T-helper 1 cell treated with Interleukin-12 subunit alpha and Interleukin-12 subunit beta and Interleukin-4 antibody, amounts not matched to agents 30 ng/mL and 1 ng/mL, for 36 hours (primary cell): ENCODE measurements at places on chromosomes 5 and 9. TPM values are rescaled to one million over a fixed set of nuclear protein-coding genes. Genes with fewer than 3 reads are reported as not detected.

The NR4A3 gene
- 9.8 and 10.5 TPM in 2 replicates for total RNA-seq

The PNPLA7 gene
- 3.1 and 3.5 TPM in 2 replicates for total RNA-seq

The CENPP gene
- total RNA-seq, result 16.6 and 19.4 TPM in 2 replicates

The PCDHGA10 gene
- 0.20 and 0.27 TPM in 2 replicates for total RNA-seq

The SPARC gene
- 0.42 and 0.44 TPM in 2 replicates for total RNA-seq

The LCN2 gene
- total RNA-seq, result not detected in 2 replicates

The EQTN gene
- not detected in 2 replicates for total RNA-seq

The NDUFS4 gene
- 48.5 and 48.6 TPM in 2 replicates for total RNA-seq

The PPP2R2B gene
- total RNA-seq, result 1.3 TPM in 2 replicates

The TMEFF1 gene
- total RNA-seq, result 0.10 TPM in 1 of 2 replicates, not detected in the other

The FGFR4 gene
- total RNA-seq, result 1.3 and 1.6 TPM in 2 replicates

The DRD1 gene
- total RNA-seq, result not detected in 2 replicates

The TLE1 gene
- 0.29 and 0.47 TPM in 2 replicates for total RNA-seq
